SW 1271 (cell line): ENCODE measurements at places on chromosomes 5 and 9.

DNA sequence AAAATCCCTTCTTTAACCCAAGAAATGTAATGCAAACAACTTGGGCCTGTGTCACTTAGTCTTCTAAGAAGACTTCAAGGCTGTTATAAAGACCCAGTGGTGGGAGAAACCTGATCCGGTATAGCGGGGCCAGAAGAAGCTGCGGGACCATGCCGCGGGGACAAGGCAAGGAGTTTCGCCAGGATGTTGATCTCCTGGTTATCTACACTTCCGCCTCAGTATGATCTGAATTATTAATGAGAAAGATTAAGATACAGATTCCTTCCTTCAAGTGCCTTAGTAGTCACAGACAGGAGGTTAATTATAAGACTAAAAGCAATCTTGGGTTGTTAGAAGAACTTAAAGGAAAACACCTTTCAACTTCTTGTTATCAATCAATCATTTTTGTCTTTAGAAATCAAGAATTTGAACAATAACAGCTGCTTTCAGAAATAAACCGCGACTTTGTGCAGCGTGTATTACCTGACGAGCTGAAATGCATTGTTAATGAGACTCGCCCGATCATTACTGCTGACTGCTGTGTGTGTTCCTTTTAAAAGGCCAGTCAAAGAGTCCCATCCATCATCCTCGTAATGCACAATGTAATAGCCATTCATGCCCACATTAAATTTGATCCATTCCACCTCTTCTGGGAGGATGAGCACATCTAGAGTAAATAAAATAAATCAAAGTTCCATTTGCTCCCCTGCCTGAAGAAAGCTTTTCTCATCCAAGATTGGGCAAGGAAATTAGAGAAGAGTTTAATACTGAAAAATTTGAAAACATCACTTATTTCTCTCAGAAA, 22.2 kb downstream of the ERAP1 start:
- DNase-seq, result no peak

DNA sequence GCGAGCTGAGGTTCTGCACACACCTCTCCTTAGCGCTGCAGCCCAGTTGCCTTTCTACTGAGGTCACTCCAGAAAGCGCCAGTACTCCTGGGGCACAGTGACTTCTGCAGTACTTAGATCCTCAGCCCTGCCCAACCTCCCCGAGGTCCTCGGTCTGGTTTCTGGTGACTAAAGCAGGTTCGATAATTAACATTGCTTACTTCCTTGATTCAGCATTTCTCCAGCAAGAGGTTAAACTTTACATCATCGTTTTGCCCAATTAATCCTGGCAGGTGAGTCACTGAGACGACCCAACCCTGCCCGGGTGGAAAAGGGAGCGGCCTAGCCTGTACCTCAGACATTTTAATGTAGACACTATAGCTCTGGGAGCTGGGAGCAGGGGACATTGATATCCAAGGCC, 77.6 kb downstream of the PLAC8L1 start:
- no peak for DNase-seq

DNA sequence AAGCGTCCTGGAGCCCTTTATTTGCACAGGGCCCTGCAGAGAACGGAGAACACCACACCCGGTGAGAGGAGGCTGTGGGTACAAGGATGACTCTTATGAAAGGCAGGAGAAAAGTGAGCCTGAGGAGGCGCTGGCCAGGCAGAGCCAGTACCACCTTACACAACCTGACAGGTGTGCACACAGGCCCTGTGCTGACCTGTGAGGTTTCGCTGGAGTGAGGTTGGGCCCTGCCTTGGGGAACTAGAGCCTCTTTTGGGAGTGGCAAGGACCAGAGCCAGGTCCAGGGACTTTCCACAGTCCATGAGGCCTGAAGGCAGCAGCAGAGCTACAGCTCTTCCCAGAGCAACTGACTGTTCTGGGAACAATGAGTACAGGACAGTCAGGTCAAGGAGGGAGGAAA, 3.1 kb downstream of the SRD5A1 start:
- no peak for DNase-seq

DNA sequence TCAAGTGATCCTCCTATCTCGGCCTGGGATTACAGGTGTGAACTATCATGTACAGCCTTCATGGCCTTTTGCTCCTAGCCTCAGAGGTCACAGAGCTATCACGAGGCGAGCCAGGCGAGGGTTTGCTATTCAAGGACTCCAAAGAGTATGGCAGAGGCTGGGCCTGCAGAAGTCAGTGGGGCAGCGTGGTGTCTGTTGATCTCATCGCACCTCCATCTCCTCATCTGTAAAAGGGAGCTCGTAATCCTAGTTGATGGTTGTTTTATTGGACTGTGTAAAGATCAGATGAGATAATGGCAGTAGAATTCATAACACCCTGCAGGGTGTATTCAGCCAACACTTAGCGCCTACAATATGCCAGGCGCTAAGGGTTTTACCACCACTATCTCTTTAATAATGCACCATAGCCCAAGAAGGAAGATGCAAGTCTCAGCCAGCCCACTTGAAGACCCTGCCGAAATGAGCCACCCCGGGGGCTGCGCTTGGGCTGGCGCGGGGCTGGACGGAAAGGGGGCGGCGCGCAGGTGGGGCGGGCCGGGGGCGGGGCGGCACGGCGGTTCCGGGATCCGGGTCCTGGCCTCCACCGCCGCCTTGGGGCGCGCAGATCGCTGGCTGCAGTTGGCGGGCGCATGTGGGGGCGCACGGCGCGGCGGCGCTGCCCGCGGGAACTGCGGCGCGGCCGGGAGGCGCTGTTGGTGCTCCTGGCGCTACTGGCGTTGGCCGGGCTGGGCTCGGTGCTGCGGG, at the start of gene GALNT12:
TSS of gene GALNT12 (plus strand) at position 601 of the 744 bp plus-strand sequence. CDS start at position 630, 29 bp downstream.
- DNase-seq, result peak; percentile 39

DNA sequence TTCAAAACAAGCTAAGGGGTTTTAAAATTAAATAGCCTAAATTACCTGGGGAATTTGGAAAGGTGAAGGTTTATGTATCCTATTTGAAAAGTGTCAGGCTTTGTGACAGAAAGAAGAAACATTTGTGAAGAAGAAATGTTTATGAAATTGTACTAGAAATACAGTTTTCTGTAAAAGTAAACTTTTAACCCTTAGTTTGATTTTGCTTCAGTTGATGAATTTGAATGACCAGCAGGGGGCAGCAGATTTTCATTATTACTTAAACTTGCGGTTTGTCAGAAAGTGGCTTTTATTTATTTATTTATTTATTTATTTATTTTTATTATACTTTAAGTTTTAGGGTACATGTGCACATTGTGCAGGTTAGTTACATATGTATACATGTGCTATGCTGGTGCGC, 58.1 kb downstream of the NNT start:
- no peak for DNase-seq

GRCh38 chr5:139207297-139208000, 9.3 kb upstream of the SIL1 start:
- DNase-seq, result no peak

DNA sequence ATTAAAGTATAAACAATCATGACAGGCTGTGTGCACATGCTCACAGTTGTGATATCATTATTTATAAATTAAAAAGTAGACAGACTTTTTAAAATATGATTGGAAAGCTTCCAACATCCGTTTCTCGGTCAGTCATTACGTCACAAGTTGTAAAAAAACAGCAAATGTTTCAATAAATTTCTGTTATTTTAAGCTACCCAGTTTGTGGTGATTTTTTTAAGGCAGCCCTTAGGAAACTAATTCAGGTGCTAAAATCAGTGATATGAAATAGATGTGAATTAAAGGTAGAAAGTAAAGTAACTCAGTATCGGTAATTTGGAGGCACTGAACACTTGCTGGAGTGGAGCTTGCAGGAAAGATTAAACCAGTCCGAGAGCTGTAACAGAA, 1.2 kb downstream of the CCNH start:
- DNase-seq, result no peak

- DNase-seq, result no peak
Observed at GRCh38 chr5:140145818-140146522, 20.2 kb downstream of the IGIP start.

GRCh38 chr9:116697362-116697761, 10.3 kb downstream of the TRIM32 start:
- DNase-seq, result no peak

- DNase-seq, result no peak
Observed at GRCh38 chr9:81146684-81147337, 542.5 kb downstream of the TLE1 start.

GRCh38 chr5:68381909-68382308, 166.4 kb downstream of the PIK3R1 start:
- no peak for DNase-seq

- no peak for DNase-seq
Observed at GRCh38 chr9:91033270-91033669, 231.7 kb downstream of the SYK start.

DNA sequence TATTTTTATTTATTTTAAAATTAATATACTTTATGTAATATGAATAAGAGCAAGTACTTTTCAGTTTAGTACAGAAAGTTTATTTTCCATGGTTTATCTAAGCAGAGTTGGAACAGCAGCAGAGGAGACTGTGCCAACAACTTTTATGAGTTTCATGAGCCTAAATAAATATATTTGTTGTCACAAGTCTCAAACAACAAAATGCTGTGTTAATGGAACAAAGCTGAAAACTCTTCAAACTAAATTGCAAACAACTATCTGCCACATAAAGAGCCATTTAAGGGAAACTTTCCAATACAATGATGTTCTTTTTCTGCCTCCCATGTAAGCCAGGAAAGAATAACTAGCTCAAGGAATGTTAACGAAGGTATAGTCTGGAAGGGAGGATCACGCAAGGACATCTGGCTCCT, 96.1 kb downstream of the FBN2 start:
- no peak for DNase-seq

DNA sequence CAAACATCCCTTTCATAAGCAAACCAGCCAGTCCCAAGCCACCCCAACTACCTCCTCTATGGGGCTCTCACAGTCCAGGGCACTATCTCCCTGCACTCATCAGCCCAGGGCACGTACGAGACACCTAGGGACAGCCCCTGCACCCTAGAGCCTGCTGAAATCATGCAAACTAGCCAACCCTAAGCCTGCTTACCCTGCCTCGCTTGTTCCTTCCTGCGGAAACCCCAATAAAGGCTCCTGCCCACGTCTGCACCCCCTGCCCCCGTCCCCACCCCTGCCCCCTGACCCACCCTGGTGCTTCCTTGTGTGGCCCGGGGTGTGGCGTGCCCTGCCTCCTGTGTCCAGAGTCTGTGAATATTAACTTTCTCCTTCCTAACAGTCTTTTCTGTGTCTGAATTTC, 135.9 kb downstream of the GADD45G start:
- DNase-seq, result no peak

DNA sequence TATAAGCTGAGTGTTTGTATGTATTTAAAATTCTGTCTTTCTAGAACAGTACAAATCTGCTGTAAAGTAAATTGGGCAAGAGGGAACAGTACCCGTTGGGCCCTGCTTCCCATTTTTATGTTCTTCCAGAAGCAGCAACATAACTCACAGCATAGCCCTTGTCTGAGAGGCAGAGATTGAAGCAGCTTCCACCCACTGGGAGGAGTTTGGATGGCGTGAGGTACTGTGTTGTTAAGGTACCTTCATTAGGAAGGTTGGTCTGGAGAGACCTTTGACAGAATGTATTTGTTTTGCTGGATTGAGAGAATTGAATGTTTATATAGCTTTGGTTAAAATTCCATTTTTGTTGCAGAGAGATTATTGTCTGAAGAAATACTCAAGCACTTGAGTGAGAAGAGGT, 24.8 kb downstream of the RAI14 start:
- DNase-seq, result no peak

DNA sequence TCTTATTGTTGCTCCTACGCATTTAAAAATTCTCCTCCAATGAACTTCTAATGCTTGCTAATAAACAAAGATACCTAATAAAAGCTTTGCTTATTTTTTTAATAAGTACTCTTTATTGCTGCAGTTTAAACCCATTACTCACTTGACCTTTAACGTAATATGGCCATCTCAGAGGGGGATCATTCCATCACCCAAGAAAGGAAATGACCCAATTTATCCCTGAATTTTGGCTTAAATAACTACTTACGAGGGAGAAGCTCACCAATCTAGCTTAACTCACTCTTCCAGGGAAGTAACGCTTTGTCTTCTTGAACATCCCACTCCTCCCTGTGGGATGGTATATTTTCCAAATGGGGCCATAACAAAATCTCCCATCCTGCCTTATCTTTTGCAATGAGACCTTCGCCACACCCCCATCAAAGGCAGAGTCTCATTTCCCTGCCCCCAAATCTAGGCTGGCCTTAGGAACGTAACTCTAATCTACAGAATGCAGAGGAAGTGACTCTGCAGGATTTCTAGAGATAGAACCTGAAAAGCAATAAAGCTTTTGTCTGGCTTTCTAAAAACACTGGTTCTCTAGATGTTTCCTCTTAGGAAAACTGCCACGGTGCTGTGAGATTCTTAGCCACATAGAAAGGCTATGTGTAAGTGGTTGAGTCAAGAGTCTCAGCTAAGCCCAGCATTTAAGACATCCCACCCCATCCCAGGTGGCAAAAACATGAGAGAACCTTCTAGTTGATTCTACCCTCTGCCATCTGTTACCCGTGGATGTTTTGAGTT, 310.0 kb downstream of the ASTN2 start:
- DNase-seq, result no peak

DNA sequence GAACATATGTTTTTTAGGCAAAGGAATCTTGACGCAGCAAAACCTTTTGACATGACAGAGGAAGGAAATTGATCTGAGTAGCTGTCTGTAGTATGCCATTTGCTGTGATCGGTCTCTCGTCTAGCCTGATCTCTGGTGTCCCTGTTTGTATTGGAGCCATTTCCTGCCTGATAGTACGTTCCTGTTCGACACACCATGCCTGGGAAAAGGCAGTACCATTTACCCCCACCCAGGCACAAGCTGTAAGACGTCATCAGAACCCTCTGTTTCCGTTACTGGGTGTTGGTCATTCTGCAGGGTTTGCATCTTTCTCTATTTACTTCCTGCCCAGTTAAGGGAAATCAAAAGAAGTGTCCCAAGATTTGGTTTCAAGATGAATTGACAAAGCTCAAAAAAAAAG, 129.7 kb downstream of the CEMIP2 start:
- no peak for DNase-seq

GRCh38 chr9:94925751-94926430, 199.4 kb downstream of the AOPEP start:
- DNase-seq, result no peak

- no peak for DNase-seq
Observed at GRCh38 chr9:92151691-92152393, 36.6 kb upstream of the SPTLC1 start.
